ENCODE measurements at places on chromosomes 3 and 15. TPM values are rescaled to one million over a fixed set of nuclear protein-coding genes. Genes with fewer than 3 reads are reported as not detected.

- peak; percentile 77 for DNase-seq
Observed at GRCh38 chr15:42018306-42019224, 2.3 kb downstream of the PLA2G4E start.

GRCh38 chr3:12978682-12979081 is 94.5 kb downstream of the IQSEC1 start:
- no peak for DNase-seq

DNA sequence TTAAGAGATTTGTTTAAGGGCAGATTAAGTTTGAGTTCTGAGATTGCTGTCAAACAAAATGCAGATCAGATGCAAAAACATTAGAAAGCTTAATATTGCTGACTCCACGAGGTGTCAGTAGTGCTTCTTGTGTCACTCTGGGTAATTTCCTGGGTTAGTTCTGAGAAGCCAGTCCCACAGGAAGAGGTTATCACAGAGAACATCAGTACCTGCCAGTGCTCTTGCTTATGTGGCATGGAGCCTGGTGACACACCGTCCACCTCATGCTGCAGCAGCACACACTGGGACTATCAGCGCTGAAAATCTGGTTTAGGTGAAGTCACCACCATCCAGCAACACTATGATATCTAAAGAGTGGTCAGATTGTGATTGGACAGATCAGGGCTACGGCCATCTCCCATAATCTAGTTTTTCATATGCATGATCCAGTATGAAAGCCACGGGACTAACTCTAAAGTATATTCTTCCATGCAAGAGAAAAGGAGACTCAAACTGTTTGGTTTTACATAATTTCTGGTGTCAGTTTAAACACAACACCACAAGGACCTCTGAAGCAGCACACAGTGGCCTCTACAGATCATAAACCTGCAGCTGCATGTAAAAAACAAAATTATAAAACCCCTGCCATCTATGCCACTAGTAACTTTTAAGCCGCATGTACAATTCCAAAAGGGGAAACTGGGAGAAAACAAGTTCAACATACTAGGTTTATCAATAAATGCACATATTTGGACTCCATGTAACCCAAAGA is 36.1 kb upstream of the MYO5C start:
- DNase-seq = no peak

DNA sequence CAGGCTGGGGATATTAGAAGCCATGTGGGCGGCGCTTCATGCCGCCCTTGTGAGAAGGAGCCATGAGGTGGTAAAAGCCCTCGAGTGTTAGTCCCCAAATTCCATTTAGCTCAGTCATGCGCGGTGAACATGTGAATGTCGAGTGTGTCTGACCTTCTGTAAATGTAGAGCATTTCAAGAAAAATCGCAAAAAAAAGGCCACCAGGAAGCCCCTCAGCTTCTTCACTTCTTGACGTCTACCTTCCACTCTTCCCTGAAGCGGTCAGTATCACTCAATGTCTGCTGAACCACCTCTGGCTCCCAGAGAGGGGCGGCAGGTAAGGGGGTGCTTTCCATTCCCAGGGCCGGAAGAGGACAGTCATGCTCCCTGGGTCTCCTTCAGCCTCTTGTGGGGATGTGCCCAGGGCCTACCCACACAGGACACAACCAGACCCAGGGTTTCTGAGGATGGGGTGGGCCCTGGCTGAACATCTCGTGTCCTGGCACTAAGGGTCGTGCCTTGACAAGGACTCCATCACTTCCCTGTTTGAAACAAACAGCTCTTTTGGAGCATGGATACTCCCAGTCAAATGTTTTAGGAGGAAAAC is 274.9 kb downstream of the FAM43A start:
- DNase-seq = no peak

DNA sequence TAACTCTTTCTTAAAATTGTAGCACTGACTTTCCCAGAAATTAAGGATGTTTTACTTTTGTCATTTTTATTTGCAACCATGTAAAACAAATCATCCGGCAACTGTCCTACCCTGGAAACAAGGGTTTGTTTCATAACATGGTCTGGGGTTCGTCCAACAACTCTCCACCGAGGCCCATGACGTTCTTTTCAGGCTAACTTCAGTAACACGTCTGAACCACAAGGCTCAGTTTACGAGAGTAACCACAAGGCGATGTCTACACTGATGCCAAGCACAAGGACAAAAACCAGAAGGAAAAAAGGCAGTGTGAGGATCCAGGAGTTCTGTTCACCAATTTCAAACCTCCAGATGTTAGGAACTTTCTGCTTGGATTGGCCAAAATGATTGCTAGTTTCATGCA is 546.1 kb downstream of the NTRK3 start:
- DNase-seq = no peak

DNA sequence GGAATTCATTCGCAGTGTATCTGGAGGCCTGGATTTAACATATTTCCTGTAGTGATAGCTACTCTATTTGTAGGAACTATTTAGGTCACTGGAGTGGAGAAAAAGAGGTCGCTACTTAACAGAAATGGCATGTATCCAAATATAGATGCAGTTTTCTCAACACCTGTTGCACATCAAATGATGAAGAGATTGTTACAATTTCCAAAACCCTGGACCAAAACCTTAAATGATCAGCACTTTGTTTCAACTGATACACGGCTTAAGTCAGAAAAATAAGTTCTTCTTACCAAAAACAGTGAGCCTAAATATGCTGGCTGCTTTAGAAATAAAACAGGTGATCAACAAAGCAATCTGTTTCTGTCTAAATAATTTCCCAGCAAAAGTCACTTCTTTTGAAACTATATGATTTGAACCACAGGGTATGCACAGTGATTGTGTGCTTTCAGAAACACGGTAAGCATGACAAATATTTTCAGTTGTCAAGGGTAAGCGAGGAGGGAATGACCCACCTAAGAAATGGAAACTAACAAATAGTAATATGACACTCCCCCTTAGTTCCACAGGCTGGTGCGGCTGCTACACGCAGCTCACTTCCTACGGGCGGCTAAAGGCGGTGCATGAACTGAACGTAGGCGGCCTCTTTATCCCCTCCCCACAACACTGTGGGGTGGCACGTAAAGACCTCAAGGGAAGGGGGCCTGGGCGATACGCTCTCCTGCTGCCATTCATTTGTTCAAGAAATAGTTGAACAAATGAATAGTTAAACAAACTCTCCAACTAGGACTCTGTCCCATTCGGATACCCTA is 1.1 kb downstream of the EHD4 start:
- peak; percentile 71 for DNase-seq

DNA sequence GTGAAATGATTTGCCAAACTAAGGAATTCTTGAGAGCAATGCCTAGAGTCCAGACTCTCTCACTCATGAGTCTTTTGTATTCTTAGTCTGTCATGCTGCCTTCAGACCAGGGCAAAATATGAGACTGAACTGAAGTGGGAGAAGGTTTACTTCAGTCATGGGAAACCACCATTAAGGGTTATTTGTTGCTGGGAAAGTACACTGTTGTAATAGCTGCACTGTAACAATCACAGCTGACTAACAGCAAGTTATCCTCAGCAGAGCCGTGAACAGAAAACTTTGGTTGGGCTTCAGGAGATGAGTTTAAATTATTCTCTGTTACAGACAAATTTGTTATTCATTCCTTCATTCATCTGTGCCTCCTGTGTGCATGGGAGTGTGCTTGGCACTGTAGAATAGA is 258.5 kb downstream of the ROBO2 start:
- no peak for DNase-seq

DNA sequence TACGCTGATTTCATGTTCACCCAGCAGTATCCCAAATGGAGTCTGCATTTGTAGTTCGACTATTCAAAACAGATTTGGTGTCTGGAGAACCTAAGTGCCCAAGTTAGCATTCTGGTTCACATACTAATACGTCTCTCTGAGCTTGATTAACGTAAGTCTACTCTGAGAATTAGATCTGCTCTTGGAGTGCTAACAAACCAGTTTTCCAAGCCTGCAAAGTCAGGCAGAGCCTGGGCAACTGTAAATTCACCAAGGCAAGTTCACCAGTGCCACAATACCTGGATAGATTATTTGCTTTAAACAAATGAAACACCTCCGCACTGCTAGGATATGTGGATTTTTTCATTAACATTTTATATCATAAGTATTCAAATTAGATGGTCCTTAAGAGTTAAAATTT is 912.6 kb downstream of the ROBO1 start:
- DNase-seq = no peak

- DNase-seq = no peak
Observed at GRCh38 chr3:78277801-78278200, 1237.9 kb downstream of the ROBO2 start.

DNA sequence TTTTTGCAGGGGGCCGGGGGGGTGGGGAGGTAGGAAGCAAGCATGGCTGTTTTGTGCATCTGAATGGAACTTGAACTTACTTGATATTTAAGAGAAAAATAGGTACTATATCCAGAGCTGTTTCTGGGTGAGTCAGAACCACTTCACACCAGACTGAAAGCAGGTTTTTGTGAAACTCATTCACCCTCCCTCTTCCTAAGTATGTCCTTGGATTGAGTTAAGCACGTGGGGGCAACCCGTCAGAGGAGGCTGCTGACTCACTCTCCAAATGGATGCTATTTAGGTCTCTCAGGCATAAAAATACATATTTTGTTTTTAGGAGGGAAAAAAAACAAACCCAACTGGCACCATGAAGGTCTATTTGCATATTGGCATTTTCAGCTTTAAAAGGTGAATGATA is 270.3 kb downstream of the RYR3 start:
- DNase-seq = no peak

DNA sequence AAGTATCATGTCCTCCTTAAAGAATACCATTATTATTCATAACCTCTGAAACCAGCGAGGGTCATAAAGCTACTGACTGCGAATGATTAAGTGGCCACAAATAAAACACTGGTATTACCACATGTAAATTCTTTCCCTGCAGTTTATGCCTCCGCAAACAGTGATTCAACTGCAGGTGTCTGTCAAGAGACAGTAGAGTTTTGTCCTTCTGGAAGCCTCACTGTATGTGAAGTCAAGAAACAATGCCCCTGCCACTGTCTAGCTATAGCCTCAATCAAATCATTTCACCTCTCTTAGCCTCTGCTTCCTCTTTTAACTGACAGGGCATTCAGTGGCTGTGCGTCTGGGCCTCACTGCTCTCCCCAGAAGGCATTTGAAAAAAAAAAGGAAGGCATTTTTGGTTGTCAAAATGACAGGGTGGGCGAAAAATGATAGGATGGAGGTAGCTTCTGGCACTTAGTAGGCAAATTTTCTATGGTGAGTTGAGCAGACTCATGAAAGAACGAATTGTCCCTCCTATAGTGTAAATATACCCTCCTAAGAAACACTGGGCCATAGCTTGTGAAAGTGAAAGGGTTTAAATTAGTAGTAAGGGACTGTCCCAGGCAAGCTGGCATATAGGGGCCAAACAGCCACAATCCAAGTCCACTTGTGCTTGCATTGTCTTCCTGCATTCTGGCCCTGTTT is 66.7 kb downstream of the FILIP1L start:
- no peak for DNase-seq

Gene DUOXA2
- not detected for polyA plus RNA-seq

Gene CHRNA7
- 0.18 TPM for polyA plus RNA-seq

Gene TMEM45A
- polyA plus RNA-seq = 5.4 TPM

Gene MUSTN1
- polyA plus RNA-seq = 578 TPM

Gene ACTC1
- polyA plus RNA-seq = 45.9 TPM

Gene SKOR1
- 0.07 TPM for polyA plus RNA-seq

Gene OXSM
- polyA plus RNA-seq = 21.5 TPM

Gene WNT7A
- 0.04 TPM for polyA plus RNA-seq

All from psoas muscle (tissue), 8 donors.